ENCODE measurements at places on chromosomes 2 and 18.

DNA sequence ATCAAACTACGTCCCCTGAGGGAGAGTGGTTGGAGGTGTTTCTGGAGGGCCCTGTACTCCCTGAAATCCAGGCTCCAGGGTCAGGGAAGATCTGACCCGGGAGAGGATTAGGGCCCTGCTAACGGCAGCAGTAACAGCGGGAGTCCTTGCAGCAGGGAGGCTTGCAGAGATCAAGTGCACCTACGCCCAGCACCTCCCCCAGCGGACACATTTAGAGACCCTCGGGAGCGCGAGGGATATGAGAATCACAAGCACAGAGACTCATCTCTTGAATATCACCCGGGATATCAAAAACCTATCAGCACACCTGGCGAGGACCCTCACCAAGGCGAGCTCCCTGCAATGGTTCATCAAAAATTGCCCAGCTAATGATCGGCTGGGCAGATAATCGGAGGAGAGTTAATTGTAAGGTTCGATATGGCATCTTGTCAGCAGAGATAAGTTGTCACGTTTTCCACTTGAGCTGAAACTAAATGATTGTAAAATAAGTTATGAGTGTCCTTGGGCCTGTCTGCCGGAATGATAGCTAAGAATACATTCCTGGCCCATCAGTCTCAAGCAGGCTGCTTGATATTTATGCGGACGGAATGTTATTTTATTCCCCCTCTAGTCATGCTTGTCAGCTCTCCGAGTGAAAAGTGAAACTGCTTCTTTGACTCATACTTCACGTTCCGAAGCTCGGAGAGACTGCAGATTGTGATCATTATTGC, 209.8 kb downstream of the GBX2 start:
- DNase-seq: no peak

- no peak for DNase-seq
Observed at GRCh38 chr2:148533685-148534084, 110.9 kb upstream of the EPC2 start.

DNA sequence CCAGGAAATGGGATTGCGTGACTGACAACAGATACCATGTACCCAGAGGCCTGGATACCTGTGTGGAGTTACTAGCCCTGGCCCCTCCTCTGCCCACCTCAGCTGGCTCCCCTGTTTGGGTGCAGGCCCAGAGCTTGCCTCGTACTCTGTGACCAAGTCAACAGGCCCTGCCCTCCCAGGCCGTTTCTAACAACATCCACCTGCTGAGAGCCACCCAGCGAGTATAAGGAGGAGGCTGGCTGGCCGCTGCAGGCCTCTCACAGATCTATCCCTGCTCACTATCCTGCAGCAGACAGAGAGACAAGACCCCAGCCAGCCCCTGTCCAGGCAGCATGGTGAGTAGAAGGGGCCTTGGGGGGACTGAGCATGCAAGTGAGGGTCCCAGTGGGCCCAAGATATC, 12.5 kb upstream of the TUBA4A start:
- no peak for DNase-seq

DNA sequence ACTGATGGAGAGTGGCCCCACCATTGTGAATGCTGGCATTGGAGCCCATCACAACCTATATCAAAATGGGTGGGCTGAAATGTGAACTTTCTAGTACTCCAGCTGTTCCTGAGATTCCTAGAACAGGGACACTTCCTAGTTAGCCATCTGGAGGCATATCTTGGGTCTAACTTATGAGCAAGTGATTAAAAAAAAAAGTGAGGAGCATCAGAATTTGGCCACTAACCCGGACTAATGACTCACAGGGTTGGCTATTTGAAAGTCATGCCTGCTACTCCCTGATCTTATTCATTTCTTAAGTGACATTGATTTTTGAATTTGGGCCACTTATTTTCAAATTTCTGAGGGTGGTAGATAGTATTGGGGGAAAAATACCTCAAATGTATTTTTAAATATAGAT, 216.6 kb downstream of the HRH4 start:
- no peak for DNase-seq

GRCh38 chr18:63099091-63099840, 220.3 kb downstream of the BCL2 start:
- DNase-seq: no peak

DNA sequence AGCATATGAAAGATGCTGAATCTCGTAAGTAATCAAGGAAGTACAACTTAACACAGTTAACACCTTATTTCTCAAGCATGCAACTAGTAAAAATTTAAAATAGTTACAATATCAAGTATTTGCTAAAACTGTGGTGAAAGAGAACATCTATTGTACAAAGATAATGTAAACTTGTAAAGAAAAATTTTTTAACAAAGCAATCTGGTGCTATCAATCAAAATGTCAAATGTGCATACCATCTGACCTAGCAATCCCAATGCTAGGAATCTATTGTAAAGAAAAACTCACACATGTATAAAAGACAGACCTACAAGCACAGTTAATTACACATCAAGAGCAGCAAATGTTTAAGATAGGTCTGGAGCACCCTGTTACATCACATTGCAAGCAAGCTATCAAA, 90.1 kb downstream of the SLC66A3 start:
- no peak for DNase-seq

DNA sequence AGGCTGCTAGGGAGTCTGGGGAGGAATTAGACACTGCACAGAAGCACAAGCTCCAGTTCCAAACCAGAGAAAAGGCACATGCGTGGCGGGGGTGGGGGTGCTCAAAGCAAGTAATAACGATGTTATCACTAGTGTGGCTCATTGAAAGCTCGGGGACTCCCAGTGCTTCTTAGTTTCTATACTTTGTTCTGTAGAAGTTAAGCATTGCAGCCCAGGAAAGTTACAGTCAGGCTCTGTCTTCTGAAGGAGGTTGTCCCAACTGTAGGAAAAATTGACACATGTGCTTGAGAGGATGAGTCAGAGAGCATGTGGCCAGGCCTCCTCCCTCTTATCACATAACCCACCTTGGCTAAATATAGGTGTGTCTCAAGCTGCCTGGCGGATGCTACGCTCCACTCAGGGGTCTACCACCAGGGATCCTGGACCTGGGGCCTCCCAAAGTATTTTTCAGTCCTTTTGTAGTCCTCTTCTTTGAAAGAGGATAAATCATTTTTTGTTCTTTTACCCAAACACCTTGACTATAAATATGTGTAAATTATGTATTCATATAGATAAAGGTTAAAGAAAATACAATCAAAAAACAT, 3.8 kb downstream of the GALNT5 start:
- DNase-seq: no peak

DNA sequence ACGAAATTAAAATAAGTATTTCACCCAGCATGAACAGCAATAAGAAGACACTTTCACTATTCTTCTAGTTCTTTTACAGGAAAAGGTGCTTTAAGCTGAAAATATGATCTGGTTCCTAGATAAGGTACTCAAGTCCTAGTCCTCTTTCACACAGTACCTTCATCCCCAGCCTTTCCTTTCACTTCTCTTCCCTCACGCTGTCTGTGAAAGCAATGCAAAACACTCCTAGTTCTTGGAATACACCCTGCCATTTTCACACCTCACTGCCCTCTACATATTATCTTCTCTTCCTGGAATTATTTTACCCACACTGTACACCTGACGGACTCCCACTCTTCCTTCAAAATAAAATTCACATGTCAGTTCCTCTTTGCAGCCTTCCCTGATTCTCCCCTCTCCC, 82.9 kb downstream of the DNAH7 start:
- no peak for DNase-seq

Measured in GM19239 (cell line).